ENCODE measurements at places on chromosomes 5 and 9.
A peak's percentile ranks its signal among the peaks of the same experiment; 100 is the strongest.

- DNase-seq, result no peak
These were observed 72.9 kb downstream of the SH3GL2 start for GRCh38 chr9:17651725-17652124.

DNA sequence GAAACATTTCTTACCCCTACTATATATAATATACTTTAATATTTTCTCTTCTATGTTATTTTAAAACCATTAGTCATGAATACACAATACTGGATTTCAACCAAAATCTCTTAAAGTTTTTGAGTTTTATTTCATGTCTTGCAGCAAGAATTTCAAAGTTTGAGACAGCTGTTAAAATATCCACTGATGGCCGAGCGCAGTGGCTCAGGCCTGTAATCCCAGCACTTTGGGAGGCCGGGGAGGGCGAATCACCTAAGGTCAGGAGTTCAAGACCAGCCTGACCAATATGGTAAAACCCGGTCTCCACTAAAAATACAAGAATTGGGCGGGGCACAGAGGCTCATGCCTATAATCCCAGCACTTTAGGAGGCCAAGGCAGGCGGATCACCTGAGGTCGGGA lies 59.7 kb upstream of the DAPK1 start:
- DNase-seq, result no peak

DNA sequence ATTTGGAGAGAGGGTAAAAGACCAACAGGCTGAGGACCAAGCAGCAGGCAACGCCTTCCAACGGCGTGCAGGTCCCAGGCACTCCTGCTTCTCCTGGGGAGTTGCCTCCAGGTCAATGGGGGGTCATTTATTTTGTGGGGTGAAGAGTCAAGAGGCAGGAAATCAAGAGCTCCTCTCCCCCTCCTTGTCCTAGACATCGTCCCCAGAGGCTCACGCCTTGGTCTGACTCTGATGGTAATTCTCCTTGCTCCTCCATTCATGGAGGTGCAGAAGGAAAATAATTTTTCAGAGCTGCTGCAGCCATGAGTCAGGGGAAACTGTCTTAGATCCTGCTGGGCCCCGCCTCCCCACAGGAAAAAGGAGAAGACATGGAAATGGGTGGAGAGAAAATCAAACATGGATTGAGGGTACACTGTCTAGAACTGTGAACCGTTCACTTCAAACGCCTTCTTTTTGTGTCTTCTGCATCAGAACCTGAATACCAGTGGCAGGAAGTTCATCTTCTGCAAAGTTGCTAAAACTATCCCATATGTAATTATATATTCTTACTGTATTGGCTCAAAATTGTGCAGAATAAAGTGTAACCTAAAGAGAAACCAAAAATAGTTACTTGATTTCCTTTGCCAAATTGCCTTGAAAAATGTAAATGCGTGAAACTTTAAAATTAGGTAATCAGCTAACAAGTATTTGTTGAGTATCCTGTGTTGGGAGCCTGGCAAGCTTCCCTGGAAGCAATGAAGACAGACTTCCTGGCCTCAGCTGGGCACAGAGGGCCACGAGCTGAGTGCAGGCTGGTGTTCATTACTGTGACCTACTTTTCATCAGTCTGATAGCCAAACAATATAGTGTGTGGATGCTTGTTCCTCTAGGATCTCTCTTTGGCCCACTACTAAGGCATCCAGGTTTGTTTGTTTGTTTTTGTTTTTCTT lies 142.0 kb downstream of the CMYA5 start:
- no peak for DNase-seq

DNA sequence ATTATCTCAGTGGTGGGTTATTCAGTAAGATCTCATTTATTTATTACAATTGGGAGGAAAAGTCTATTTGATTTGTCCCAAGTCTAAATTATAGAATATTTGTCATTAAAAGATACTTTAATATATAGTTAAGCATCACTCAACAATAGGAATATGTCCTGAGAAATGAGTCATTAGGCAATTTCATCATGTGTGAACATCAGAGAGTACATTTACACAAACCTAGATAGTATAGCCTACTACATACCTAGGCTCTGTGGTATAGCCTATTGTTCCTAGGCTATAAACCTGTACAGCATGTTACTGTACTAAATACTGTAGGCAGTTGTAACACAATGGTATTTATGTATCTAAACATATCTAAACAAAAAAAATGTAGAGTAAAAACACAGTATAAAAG lies 135.0 kb upstream of the RASA1 start:
- DNase-seq, result no peak

GRCh38 chr5:103258957-103259704 lies 568 bp downstream of the MACIR start:
- DNase-seq, result peak; percentile 69

DNA sequence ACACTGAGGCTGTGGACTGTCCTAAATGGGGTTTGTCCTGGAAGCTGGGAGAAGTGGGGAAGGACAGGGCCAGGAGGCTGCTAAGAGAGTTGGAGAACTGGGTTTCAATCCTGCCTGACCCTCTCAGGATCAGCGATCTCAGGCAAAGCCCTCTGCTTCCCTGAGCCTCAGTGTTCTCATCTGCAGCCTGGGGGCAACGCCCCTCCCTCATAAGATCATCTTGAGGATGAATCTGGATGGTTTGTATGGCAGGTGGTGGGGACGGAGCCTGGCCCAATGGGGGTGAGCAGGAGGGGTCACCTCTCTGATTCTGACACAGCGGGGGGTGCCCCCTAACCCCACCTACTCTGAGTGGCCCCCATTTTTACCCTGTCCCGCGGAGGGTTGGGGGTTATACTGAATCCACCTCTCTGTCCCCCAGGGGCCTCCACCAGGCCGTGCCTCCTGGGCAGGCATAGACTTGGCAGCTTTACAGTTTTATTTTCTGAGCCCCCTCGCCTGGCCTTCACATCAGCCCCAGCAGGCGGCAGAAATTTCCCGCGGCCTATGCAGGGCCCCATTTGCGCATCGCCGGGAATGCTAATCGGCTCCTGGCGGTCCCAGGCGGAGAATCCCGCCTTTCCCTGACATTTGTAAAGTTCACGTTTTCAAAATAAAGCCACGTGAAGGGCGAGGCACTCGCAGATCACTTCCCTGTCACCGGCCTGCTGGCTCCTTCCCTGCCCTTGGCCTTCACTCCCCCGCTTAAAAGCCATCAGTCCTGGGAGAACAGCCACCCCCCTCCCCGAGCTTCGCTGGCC lies 17.8 kb upstream of the LAMC3 start:
- DNase-seq, result no peak

- DNase-seq, result no peak
These were observed 111.9 kb upstream of the SLIT3 start for GRCh38 chr5:169412831-169413230.
